ENCODE measurements at places on chromosomes 5 and 9. TPM values are rescaled to one million over a fixed set of nuclear protein-coding genes. Genes with fewer than 3 reads are reported as not detected.

Gene SCGB3A2
- not detected for total RNA-seq

Gene PCDHA2
- not detected for total RNA-seq

Gene NTNG2
- total RNA-seq = 1.9 TPM

Gene ST8SIA4
- 3.2 TPM for total RNA-seq

Gene GPR21
- total RNA-seq = 0.58 TPM

Gene ADAMTS19
- 0.38 TPM for total RNA-seq

Gene SH2D3C
- 18.2 TPM for total RNA-seq

GRCh38 chr9:85428230-85428629 is 313.5 kb downstream of the AGTPBP1 start:
- peaks cover 29% of the 10 kb centered on the region for H3K27me3 ChIP-seq
- no peak overlapping the region for H3K4me3 ChIP-seq
- no peaks in the 10 kb centered on the region for H3K36me3 ChIP-seq

GRCh38 chr5:141947316-141947715 is 10.7 kb downstream of the PCDH12 start:
- H3K4me1 ChIP-seq = peaks cover 89% of the 10 kb centered on the region
- peaks cover 18% of the 10 kb centered on the region for H3K36me3 ChIP-seq
- peak overlapping the region; percentile 45 for H3K27ac ChIP-seq
- no peak overlapping the region for H3K4me3 ChIP-seq
- no peaks in the 10 kb centered on the region for H3K27me3 ChIP-seq
- DNase-seq = no peak

DNA sequence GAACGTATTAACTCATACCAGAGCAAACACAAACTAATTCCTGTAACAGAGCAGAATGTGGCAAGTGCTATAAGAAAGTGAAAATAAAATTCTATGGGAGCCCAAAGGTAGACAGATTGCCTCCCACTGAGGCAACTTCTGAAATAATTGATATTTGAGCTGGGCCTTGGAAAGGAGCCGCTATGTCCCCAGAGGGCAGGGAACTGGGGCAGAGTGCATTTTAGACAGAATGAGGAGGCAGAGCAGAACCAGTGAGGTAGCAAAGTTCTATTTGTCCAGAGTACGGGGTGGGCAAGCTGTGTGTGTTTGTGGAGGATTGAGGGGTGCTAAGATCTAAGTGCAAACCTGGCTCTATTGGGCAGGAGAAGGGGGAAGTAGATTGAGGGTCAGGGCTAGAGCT is 19.8 kb downstream of the CDO1 start:
- no peaks in the 10 kb centered on the region for H3K36me3 ChIP-seq
- DNase-seq = no peak
- no peaks in the 10 kb centered on the region for H3K4me1 ChIP-seq
- no peak overlapping the region for H3K27ac ChIP-seq

DNA sequence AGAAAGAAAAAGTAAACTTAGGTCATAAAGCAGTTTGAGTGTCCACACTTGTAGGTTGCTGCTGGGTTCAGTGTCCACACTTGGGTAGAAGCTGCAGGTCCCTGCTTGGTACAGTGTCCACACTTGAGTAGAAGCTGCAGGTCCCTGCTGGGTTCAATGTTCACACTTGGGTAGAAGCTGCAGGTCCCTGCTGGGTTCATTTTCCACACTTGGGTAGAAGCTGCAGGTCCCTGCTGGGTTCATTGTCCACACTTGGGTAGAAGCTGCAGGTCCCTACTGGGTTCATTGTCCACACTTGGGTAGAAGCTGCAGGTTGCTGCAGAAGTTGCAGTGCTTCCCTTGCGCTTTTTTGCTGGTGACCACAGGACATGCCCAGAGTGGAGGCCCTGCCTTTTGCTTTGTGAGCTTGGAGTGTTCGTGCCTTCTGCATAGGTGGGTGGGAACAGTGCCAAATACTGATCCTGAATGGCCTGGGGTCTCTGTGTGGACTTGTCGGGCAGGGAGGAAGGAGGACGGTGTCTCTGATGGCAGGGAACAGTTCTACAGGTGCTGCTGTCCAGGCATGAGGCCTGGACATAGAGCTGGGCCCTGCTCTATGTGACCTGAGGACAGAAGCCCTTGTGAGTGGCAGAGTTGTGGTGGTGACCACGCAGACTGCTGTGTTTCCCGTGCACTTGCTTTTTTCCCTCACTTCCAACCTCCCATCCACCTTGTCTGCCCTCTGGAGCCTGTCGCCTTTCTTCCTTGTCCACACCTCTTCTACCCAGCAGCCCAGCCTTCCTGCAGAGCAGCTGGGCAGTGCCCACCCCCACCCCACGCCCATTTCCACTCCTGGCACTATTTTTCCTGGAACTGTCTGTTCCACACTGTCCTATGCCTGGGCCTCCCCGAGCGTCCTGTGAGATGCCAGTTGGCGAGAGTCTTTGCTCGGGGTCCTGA is 120.8 kb downstream of the EHMT1 start:
- no peak overlapping the region for H3K27ac ChIP-seq
- DNase-seq = no peak

- no peaks in the 10 kb centered on the region for H3K36me3 ChIP-seq
- peaks cover 57% of the 10 kb centered on the region for H3K4me1 ChIP-seq
- no peak for DNase-seq
- H3K27me3 ChIP-seq = no peaks in the 10 kb centered on the region
Observed at GRCh38 chr5:143205386-143205785, 198.1 kb downstream of the NR3C1 start.

GRCh38 chr9:93186215-93186945 is 2.4 kb downstream of the WNK2 start:
- H3K4me3 ChIP-seq = peak overlapping the region; percentile 76
- no peak for DNase-seq
- H3K27me3 ChIP-seq = peaks cover 53% of the 10 kb centered on the region
- no peaks in the 10 kb centered on the region for H3K36me3 ChIP-seq
- H3K4me1 ChIP-seq = peaks cover 71% of the 10 kb centered on the region
- peak overlapping the region; percentile 92 for H3K27ac ChIP-seq

- peak overlapping the region; percentile 81 for H3K4me3 ChIP-seq
- no peaks in the 10 kb centered on the region for H3K27me3 ChIP-seq
- peaks cover 34% of the 10 kb centered on the region for H3K4me1 ChIP-seq
- peak overlapping the region; percentile 95 for H3K27ac ChIP-seq
Observed at GRCh38 chr5:87411973-87412629, 629 bp downstream of the CCNH start.

DNA sequence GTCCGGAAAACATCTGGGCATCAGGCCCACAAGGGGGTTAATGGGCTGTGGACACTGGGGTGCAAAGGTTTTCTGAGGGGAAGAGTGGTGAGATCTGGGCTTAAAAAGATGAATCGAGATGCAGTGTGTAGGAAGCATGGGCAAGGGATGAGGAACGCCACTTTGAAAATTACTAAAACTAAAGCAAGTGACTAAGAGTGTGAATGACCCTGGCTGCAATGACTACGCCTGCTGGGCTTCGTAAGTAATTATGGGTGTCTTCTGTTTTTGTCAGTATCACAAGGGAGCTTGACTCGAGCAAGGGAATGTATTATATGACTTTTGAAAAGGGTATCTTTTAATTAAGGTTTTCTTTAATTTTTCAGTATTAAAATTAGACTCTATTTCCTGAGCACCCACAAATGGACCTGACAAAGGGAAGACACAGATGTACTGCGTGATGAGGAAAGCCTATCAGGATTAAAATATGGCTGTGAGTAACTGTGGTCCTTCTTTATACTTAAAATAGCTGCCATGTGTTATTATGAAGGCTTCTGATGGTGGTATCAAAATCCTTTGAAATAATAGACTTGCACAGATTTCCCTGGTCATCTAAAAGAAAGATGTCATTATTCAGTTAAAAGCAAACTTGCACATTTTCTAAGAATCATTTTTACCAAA is 4.2 kb downstream of the CTXN3 start:
- H3K4me1 ChIP-seq = peaks cover 14% of the 10 kb centered on the region
- no peak overlapping the region for H3K27ac ChIP-seq
- no peak overlapping the region for H3K4me3 ChIP-seq
- H3K36me3 ChIP-seq = no peaks in the 10 kb centered on the region

GRCh38 chr9:12813533-12813932 is 38.7 kb downstream of the LURAP1L start:
- no peak overlapping the region for H3K4me3 ChIP-seq
- no peak for DNase-seq
- H3K27me3 ChIP-seq = no peaks in the 10 kb centered on the region
- no peaks in the 10 kb centered on the region for H3K36me3 ChIP-seq

GRCh38 chr9:22060831-22061383 is 51.8 kb upstream of the CDKN2B start:
- no peak for DNase-seq
- H3K36me3 ChIP-seq = no peaks in the 10 kb centered on the region
- no peaks in the 10 kb centered on the region for H3K4me1 ChIP-seq
- no peaks in the 10 kb centered on the region for H3K27me3 ChIP-seq
- H3K4me3 ChIP-seq = no peak overlapping the region
- H3K27ac ChIP-seq = no peak overlapping the region

DNA sequence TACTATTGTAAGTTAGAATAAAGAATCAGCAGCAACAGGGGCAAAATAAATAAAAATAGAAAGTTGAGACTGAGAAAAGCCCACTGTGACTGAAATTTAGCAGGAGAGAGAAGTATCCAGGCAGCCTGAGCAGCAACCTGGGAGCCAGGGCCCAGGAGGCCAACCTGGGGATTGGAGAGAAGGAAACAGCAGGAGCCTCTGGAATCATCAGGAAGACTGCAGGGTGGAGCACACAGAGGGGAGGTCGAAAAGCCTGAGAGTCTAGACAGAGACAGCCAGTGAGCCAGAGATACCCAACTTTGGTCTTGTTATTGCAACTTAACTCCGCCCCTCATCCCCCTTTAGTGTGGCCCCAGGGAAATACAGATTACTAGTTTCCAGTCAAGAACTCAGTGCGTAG is 98.6 kb downstream of the SLC1A3 start:
- peak overlapping the region; percentile 73 for H3K27ac ChIP-seq
- no peak overlapping the region for H3K4me3 ChIP-seq
- peaks cover 36% of the 10 kb centered on the region for H3K4me1 ChIP-seq
- H3K36me3 ChIP-seq = no peaks in the 10 kb centered on the region

- H3K36me3 ChIP-seq = no peaks in the 10 kb centered on the region
- H3K27me3 ChIP-seq = no peaks in the 10 kb centered on the region
- peaks cover 63% of the 10 kb centered on the region for H3K4me1 ChIP-seq
- H3K27ac ChIP-seq = no peak overlapping the region
- H3K4me3 ChIP-seq = no peak overlapping the region
- no peak for DNase-seq
Observed at GRCh38 chr5:148974642-148975327, 88.1 kb downstream of the SH3TC2 start.

- no peaks in the 10 kb centered on the region for H3K36me3 ChIP-seq
- DNase-seq = peak; percentile 49
- peaks cover 84% of the 10 kb centered on the region for H3K27me3 ChIP-seq
- no peaks in the 10 kb centered on the region for H3K4me1 ChIP-seq
- no peak overlapping the region for H3K27ac ChIP-seq
- H3K4me3 ChIP-seq = no peak overlapping the region
Observed at GRCh38 chr5:136212252-136212721, 19.3 kb upstream of the SMIM32 start.

DNA sequence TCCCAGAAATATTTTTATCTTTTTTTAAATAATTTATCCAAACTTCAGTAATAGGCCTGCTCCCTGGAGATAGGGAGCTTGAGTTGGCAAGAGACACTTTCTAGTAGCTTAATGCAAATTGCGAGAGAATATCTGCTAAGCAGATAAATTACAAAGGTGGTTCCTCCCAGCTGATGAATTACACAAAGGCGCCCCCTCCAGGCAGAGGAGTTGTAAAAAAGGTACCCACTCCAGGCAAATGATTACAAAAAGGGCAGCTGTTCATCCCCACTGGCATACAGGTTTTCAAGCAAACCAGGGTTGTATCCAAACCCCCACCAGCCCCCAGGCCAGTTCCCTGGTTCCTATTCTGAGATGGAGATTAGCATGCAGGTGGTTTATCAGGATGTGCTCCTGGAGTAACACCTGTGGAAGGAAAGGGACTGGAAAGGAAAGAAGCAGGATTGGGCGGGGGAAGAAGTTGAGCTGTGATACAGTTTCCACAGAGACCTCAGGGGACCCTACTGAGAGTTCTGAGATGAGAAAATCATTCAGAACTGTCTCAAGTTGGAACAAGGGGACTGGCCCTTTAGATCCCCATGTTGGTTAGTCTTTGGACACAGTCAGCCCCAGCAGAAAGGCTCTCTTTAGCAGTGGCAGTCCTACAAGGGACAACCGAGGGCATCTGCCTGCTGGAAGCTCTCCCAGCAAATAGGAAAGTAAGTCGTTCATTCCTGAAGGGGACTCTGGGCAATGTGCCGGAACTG is 25.5 kb downstream of the ESM1 start:
- no peak overlapping the region for H3K27ac ChIP-seq
- no peaks in the 10 kb centered on the region for H3K4me1 ChIP-seq
- no peaks in the 10 kb centered on the region for H3K36me3 ChIP-seq
- H3K27me3 ChIP-seq = peaks cover 49% of the 10 kb centered on the region
- no peak for DNase-seq

DNA sequence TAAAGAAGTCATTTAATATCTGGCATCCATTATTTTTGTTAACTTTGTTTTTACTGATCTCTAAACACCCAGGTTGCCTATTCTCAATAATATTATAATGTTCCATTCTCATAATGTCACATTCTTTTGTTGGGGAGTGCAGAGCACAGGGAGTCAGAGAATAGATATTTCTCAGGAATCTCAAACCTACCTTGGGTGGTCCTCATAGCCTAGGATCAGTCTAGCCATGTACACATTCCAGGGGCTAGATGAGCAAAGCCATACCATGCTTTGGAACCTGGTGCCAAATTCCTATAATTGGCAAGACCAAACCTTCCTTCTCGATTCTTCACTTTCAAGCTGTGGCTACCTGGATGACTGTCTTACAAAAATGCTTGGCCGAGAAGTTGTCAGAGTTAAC is 1124.7 kb upstream of the WWC1 start:
- peaks cover 4% of the 10 kb centered on the region for H3K27me3 ChIP-seq
- no peaks in the 10 kb centered on the region for H3K4me1 ChIP-seq
- DNase-seq = no peak

- H3K27me3 ChIP-seq = no peaks in the 10 kb centered on the region
- H3K27ac ChIP-seq = peak overlapping the region; percentile 71
- H3K36me3 ChIP-seq = no peaks in the 10 kb centered on the region
- no peak overlapping the region for H3K4me3 ChIP-seq
- no peak for DNase-seq
Observed at GRCh38 chr5:67038817-67039603, 157.6 kb downstream of the CD180 start.

GRCh38 chr5:172782169-172783039 is 11.4 kb upstream of the DUSP1 start:
- H3K4me3 ChIP-seq = no peak overlapping the region
- H3K27me3 ChIP-seq = no peaks in the 10 kb centered on the region
- H3K36me3 ChIP-seq = no peaks in the 10 kb centered on the region
